ENCODE measurements at places on chromosomes 5 and 9. TPM values are rescaled to one million over a fixed set of nuclear protein-coding genes. Genes with fewer than 3 reads are reported as not detected.
A peak's percentile ranks its signal among the peaks of the same experiment; 100 is the strongest.

The CATSPER3 gene
- total RNA-seq: 0.08 TPM

The RCL1 gene
- total RNA-seq: 7.3 TPM

- no peak for DNase-seq
- H3K36me3 ChIP-seq: no peaks in the 10 kb centered on the region
- no peak overlapping the region for H3K4me3 ChIP-seq
Observed at GRCh38 chr5:132817011-132817410, 3.9 kb downstream of the SOWAHA start.

DNA sequence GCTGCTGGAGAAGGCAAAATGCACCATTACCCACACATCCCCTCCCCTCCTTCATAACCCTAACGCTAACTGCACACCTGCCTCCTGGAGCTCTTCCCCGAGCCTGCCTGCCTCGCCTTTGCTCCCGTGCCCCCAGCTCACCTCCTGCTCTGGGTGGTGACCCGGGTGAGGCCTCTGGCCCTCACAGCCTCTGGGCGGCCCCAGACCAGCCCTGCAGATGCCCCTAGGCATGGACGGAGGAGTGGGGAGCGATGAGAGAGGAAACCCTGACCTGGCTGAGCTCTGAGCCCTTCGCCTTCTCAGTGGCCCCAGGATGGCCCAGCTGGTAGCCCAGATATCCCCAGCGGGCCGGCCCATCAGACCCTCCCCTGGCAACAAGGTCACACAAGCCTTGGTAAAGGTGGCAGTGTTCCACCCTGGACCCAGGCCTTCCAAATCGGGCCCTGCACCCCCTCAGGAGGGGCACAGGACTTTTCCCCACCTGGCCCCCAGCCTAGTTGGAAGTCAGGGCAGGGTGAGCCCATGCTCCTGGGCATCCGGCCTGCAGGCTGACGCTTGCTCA is 14.5 kb upstream of the CAMSAP1 start:
- peaks cover 9% of the 10 kb centered on the region for H3K36me3 ChIP-seq
- no peak overlapping the region for H3K27ac ChIP-seq
- H3K27me3 ChIP-seq: no peaks in the 10 kb centered on the region
- H3K4me3 ChIP-seq: no peak overlapping the region
- H3K4me1 ChIP-seq: peaks cover 7% of the 10 kb centered on the region

GRCh38 chr5:72314571-72315172 is 5.4 kb downstream of the MRPS27 start:
- no peak overlapping the region for H3K4me3 ChIP-seq
- H3K27ac ChIP-seq: no peak overlapping the region
- peaks cover 18% of the 10 kb centered on the region for H3K4me1 ChIP-seq
- peaks cover 45% of the 10 kb centered on the region for H3K36me3 ChIP-seq
- H3K27me3 ChIP-seq: no peaks in the 10 kb centered on the region
- DNase-seq: peak; percentile 74
